AG08396 (cell line): ENCODE measurements at places on chromosomes 2 and 18.

DNA sequence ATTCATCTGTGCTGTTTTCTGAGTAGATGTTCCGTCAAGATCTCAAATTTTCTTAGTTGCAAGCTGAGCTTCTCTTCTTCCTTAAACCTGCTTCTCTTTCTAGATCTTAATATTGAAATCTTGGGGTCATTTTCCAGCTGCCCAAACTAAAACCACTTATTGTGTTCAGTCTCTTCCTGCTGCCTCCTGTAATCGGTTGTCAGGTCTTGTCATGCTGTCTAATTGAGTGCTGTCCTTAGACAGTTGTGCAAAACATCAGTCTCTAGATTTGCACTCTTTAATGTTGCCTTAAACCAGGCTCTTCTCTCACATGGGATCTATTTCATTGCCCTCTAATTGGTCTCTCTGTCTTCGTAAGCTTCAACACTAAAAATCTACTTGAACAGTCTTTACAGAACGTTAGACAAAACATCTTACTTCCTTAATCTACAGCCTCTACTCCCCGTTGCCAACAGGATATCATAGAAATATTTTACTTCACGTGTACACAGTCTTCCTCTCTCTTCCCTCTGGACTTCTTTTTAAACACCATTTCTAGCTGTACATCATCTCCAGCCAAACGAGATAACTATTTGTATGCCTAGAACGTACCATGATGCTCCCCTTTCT, 34.9 kb downstream of the GPD2 start:
- no peak for DNase-seq

DNA sequence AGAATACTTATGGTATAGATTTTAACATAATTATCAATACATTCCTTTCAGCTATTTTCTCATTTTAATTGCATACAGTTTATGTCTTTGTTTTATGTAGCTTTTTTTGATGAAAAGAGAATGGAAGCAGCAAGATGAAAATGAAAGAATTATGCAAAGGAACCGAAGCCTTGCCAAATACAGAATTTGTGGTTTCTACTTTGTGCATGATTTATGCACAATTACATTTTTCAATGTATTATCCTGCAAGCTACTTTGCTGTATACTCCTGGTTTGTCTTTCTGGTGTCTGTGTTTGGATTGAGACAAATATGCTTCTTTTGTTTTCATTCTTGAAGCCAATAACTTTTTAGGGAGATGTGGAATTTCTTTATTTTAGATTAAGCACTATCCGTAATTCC, 1642.6 kb upstream of the CELF4 start:
- no peak for DNase-seq

DNA sequence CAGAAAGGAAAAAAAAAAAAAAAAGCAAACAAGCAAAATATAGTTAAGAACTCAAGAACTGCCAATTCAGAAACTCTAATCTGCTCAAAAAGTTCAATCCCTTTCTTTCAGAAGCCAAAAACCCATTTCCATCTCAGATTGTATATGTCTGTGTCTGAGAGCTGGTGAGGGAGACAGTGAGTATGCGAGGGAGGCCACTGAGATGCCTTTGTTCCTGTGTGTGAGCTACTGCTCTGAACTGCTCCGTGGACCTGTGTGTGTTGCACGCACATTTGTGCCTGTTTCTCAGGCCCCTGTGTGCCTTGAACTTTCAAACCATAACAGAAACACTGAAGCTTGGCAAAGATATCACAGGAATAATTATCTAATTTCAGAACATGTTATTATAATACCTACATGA, 2.5 kb upstream of the PKDCC start:
- DNase-seq, result no peak

GRCh38 chr2:39377226-39377939, 59.7 kb downstream of the MAP4K3 start:
- DNase-seq, result no peak

DNA sequence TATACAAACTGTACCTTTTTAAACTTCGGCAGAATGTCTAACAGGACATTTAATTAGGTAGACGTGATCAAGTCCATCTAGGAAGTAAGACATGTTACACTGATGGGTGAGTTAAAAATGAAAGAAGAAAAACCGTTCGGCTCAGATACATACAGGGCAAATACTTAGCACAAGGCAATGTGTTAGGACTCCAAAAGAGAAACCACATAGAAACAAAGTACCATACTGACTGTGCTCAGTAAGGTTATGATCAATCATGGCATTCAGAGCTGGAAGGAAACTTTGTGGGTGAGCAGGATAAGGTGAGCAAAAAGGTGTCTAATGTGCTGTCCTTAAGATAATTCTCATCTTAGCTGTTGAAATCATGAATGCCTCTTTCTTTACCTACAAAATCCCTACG, 211.9 kb downstream of the STK39 start:
- no peak for DNase-seq

DNA sequence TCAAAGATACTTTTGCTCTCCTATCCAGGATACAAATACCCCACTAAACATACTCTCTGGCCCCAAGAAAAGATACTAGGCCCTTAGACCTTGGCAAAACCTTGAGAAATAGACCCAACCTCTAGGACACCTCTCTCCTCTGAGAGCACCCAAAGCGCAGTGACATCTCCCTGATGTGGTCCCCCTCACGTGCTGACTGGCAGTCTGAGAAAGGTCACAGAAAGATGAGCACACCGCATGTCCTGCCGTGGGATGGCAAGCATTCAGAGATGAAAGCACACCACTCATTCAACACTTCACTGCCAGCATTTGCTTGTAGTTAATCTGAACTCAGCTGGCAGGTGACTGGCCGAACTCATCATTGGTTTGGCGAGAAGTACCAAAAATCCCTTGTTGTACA, 6.1 kb upstream of the TBC1D8 start:
- no peak for DNase-seq

DNA sequence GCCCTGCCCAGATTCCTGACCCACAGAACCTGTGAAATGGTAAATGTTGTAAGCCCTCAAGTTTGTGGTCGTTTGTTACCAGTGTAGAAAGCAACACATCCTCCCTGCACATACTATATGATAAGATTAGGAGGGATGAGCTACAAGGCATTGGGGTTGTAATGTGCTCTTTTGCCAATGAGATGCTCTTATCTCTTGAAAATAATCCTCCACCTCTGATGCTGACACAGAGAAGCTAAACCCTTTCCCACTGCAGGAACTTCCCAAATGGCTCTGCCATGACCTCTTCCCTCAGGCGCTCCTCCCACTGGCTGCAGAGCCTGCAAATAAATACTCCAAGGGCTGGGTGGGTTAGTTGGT, 23.5 kb downstream of the CDC42EP3 start:
- DNase-seq, result no peak

- DNase-seq, result no peak
Measured at GRCh38 chr2:40166006-40166405, 285.9 kb downstream of the SLC8A1 start.

DNA sequence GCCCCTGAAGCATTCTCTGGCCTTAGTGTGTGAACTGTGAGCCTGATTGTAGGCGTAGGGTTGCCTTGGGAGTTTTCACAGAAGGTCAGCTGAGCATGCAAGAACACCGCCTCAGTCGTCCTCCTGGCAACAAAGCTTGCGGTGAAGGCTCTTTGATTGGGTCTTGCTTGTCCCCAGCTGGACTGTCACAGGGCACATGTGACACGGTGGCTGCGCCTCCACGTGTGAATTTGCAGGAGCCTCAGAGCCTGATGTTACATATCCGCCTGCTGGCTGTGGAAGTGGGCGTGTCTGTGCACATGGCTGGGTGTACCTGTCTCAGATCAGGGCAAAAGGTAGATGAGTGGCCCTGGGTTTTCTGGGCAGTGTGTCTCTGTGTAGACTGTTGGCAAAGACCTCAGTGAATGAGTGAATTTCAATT, 228.7 kb downstream of the HAUS1 start:
- DNase-seq, result no peak

GRCh38 chr2:99636144-99637034, 146.6 kb upstream of the REV1 start:
- DNase-seq, result no peak

- DNase-seq, result no peak
Measured at GRCh38 chr2:36493306-36493705, 104.7 kb downstream of the FEZ2 start.

DNA sequence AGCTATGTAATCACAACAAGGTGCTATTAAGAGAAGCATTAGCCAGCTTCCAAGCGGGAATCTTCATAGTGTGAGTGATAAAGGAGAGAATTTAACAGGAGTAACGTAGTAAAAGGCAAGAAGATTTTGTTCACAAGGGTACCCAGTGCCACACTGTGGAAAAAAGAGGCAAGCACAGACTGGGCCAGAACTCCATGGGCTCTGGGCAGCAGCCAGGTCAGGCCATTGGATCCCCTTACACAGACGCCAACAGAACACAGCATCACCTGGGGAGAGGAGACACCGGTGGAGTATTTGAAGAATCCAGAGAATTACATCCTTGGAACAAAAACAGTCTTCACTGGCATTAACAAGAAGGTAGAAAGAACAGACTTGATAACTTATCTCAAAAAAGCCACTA, 21.2 kb downstream of the AMER3 start:
- no peak for DNase-seq

DNA sequence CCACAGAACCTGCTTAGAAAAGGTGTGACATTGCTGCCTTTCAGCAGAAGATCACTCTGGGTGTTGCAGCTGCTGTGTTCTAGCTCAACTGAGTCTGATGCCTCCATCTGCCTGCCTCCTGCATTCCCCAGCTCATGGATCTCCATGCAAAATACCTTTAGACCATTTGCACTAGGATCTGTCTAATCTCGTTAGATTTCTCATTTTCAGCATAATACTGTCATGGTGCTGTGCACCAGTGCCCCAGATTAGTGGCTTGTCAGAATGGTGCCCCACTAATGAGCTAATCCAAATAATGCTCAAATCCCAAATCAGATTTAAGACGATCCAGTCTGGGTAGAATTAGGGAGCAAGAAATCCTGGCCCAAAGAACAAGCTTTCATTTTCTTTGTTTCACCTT, 284.4 kb upstream of the PARD3B start:
- DNase-seq, result no peak

GRCh38 chr2:240393831-240394410, 41.5 kb upstream of the GPC1 start:
- DNase-seq, result no peak

GRCh38 chr2:230230087-230230486, 4.6 kb downstream of the SP140 start:
- DNase-seq, result no peak

DNA sequence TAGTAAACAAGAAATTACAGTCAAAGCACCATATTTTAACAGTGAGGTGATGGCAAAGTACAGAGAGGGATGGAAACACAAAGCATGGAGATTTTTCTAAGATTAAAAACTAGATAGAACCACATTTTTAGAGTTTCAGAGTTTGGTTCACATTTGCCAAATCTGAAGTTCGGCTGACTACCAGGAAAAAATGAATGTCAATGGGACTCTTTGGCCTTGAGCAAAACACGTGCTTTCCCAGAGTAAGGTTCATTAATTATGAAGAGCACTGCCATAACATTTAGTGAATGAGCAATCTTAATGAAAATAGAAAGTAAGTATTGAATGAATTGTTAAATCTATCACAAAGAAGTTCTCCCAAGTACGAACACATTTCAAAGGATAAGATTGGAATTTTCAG, 571.2 kb upstream of the VRK2 start:
- no peak for DNase-seq

DNA sequence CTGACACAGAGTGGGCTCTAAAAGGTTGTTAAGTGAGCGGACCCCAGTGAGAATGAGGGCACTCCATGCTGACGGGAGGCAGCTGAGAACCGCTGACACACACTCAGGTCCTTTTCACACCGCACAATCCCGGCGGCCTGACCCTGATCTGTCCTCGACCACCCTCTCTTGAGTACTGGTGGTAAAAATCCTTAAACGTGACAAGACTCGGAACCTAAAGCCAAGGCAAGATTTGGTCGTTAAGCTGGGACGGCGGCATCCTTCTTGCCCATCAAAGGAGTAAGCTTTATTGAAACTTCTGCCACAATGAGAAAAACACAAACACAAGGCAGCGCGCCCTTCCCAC, 569 bp downstream of the TMX3 start:
- peak; percentile 34 for DNase-seq

DNA sequence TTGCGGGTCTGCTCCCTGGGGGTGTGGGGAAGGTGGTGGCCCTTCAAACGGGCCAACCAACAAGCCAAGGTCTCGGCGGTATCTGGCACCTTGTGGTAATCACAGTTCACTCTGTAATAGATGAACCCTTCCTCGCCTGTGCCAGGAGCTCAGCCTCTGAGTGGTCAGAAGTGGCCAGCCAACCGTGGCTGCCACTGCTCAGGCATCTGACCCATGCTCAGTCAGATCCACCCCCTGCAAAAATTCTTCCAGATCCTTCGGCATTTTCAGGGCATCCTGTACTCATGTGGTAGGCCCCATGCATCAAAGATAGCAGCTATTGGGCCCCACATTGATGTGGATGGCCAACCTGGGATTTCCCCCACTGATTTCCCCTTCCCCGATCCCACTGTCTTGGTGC, 39.6 kb upstream of the SERPINE2 start:
- no peak for DNase-seq

GRCh38 chr2:143453981-143454511, 324.8 kb downstream of the ARHGAP15 start:
- DNase-seq, result no peak

DNA sequence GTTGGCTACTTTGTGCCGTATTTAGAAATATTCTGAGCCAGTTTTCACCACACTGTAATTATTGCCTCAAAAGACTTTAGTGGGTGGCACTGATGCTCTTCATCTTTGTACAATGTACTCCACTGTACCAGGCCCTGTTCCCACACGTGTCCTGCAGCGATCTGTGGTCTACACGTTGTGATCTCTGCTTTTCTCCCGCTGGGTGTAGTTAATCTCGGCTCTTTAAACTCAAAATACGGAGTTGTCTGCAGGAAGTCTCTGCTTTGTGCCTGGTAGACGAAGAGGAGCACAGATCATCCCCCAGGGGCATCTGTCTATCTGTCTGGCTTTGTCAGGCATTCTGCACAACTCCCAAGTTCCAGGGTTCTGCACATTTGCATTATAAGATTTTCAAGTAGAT, 12.1 kb upstream of the GREB1 start:
- DNase-seq, result no peak

DNA sequence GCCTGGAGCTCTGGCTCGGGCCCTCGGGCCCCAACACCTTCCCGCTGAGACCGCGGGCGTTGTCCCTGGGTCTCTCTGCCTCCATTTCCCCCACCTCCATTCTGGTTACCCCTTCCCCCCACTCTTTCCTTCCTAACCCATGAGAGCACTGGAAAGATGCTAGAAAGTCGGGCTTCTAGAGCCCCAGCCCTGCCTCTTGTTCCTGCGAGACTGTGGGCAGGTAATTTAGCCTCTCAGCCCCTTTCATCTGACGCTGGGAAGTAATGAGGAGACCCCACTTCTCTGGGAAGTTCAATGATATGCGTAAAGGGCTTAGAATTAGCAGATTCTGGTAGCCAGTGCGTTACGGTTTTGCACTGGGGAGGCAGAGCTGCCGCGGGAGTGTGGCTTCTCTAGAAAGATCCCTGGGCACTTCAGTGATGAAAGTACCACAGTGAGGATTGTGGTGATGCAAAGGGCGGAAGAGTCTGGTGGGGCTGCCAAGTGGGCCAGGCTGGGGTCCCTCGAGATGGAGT, 16.2 kb upstream of the ECEL1 start:
- no peak for DNase-seq

- DNase-seq, result no peak
Measured at GRCh38 chr2:227378371-227378782, 729 bp downstream of the TM4SF20 start.

- no peak for DNase-seq
Measured at GRCh38 chr2:16165518-16166326, 225.4 kb downstream of the MYCN start.

GRCh38 chr18:623761-624620, 27.2 kb downstream of the CLUL1 start:
- peak; percentile 49 for DNase-seq

GRCh38 chr2:28219138-28219537, 173.5 kb upstream of the FOSL2 start:
- no peak for DNase-seq
